ENCODE measurements at places on chromosomes 5 and 9. TPM values are rescaled to one million over a fixed set of nuclear protein-coding genes. Genes with fewer than 3 reads are reported as not detected.

DNA sequence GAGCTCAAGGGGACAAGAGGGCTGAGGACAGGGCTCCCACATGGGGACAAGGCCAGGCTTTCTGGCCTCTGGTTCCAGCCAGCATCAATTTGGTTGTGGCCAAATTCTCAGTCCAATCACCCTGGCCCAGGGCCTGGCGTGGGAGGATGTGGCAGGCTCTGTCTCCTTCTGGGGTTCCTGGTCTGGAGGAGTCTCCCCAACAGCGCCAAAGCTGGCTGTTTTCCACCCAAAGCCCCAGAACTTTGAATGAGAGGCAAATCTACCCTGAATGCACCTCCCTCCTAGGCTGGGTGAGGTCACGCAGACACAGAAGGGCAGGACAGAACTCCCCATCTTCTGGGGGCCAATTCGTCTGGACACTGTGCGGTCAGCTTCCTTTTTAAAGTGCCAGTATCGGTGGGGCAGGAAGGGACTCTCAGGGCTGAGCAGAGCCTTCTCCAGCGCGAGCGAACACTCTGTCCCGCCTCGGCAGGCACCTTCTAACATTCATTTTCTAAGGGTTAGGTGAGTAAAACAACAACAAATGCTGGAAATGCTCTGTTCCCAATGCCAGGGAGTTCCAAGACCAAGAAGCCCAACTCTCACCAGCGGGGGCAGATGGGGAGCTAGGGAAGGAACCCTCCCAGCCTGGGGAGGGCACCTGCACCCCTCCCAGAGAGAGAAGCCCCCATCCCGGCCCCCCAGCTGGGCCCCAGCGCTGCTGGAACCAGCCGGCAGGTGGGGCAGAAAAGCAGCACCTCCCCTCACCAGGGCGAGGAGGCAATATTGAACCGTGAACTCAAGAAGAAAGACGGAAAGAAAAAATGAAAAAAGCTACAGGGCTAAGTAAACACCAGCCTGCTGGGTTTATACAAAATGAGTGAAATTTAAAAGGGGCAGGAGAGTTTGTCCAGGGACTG is 3.7 kb upstream of the DPM2 start:
- no peak for DNase-seq

DNA sequence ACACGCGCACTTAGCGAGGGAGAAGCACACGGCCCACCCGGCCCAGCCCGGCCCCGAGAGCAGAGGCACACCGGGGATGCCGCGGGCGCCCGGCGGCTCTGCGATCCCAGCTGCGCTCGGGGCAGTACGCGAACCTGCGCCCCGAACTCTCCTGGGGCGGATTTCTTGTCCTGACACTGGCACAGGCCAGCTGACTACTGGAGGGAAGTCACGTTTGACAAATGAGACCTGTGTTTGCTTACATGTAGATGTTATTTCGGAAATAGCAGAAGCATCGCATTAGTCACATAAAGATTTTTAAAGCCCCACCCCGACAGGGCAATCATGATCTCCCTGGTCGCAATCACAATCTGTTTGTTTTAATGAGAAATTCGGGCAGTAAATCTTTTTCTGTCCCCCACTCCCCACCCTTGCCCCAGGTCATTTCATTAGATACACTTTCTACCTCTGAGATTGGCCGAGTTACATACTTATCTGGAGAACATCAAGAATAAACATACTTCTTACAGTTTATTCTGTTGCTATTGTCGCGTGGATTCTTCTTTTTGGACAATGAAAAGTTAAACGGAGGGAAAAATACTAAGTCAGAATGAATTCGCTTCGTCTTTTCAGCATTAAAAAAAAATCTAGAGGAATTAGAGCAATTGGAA is 518.9 kb downstream of the CTNND2 start:
- no peak for DNase-seq

DNA sequence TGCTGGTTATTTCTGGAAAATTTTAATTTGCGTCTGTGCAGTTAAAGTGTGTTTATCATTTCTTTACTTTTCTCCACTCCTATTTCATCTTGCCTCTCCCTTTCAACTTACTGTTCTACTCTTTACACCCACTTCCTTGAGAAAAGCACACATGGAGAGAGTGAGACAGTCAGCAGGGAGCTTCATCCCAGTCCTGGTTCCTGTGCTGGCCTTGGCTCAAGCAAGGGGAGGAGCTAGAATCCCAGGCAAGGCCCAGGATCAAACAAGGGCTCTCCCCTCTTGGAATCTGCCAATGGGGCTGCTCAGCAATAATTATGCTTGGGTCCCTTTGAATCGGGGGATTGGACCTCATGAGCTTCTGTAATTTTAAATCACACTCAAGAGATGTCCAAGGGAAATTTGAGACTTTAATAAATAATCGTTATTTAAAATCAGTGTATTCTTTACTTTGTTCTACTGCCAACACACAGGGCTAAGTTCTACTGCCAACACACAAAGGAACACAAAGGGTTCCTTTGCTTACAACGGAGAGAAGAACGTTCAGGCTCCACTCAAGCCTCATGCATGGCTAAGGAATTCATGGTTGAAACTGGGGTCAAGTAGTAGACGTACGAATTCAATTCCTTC is 439.3 kb upstream of the DAB2 start:
- no peak for DNase-seq

- DNase-seq = peak; percentile 36
Measured at GRCh38 chr9:133792721-133793470, 54.7 kb upstream of the SARDH start.

DNA sequence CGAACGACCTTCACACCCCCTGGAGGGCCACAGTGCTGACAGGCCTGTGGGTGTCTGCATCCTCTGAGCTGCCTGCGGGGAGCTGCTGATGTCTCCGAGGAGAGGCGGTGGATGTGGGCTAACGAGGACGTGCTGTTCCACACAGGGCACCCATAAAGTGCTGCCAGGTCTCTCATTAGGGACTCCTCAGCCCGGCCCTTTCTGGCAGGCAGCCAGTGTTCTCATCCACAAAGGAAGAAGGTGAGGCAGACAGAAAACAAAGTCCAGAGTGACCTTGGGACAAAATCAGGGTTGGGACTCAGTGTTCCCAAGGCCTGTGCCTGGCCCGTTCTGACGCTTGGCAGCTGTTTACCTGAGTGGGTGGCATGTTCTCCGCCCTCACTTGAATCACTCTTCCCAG is 29.3 kb downstream of the CARTPT start:
- no peak for DNase-seq

GRCh38 chr5:139660923-139661814 is 13.0 kb downstream of the CXXC5 start:
- no peak for DNase-seq

- DNase-seq = no peak
Measured at GRCh38 chr9:93258818-93259489, 75.0 kb downstream of the WNK2 start.

DNA sequence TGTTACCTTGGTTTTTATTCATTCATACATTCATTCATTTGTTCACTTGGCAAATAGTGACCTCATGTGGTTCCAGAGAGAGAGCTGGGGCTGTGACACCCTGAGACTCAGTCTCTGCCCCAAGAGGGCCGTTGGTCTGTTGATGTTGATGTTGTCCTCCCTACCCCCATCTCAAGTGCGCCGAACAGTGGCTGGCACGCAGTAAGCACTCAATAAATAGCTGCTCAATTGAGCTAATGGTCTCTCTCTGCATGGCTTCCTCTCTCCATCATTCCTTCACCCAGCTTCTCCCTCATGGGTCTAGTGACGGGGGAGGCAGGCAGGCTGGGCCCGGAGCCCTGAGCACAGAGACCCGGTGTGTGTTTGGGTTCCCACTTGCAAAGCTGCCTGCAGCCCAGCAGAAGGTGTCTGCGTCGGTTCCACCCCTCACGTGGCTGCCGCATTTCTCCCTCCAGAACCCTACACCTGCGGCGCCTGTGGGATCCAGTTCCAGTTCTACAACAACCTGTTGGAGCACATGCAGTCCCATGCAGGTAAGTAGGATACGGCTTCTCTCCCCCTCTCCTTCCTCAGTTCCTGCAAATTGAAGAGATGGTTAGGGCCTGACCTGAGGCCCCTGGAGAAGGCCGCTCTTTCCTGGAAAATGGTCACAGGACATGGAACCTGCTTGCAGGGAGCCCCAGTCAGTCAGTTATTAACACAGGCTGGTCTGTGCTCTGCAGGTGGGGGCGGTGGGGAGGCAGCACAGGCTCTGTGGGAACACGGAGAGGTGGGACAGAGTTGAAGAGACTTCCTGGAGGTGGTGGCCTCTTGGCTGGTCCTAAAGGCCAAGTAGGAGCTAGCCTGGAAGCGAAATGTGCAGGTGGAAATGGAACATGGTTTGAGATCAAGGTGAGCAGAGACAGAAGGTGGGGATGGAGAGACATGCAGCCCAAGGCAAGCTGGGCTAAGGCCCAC is 42.0 kb downstream of the AMBP start:
- no peak for DNase-seq

TPRN gene
- polyA plus RNA-seq = 10.9 TPM

EQTN gene
- 0.43 TPM for polyA plus RNA-seq

SYK gene
- 26.2 TPM for polyA plus RNA-seq
